H7 (cell line): ENCODE measurements at places on chromosomes 13 and 19.

DNA sequence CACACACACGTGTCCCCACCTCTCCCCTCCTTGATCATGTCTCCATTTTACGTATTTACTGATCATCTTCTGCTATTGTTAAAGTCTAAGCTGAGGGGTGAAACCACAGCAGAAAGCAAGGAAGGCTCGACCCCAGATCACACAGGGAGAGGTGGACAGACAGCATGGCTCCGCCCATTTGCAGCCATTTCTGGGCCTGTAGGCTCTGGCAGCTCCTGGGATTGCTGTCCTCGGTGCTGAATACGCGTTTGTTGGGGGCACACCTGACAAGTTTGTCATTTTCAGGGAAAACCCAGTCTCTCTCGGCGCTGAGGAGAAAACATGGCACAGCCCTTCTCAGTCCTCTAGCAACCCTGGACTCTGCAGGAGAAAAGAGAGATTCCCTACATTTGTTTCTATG is 8.0 kb downstream of the TMEM86B start:
- DNase-seq = peak; percentile 66

GRCh38 chr13:87669379-87669978 is 1.7 kb upstream of the SLITRK5 start:
- DNase-seq = peak; percentile 17

GRCh38 chr13:113166266-113166665 is 7.8 kb downstream of the PROZ start:
- DNase-seq = no peak

DNA sequence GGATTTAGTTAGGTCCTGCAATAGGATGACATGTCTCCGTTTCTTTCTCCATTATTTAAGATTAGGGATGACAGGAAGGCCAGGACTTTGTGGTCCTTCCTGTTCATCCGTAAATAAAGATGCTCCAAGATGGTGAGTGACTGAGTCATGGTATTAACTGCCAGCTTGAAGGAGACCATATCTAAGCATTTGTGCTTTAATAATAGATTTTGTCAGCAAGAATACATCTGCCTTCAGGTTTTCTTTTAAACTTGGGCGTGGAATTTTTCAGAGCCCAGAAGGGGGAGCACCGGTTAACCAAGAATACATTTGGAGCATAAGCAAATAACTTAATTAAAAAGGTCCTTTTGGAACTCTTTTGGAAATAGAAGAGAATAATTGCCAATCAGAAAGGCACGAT is 68.2 kb downstream of the ARHGAP35 start:
- DNase-seq = no peak

- DNase-seq = no peak
These were observed 4.9 kb downstream of the TSSK6 start for GRCh38 chr19:19510432-19510831.

DNA sequence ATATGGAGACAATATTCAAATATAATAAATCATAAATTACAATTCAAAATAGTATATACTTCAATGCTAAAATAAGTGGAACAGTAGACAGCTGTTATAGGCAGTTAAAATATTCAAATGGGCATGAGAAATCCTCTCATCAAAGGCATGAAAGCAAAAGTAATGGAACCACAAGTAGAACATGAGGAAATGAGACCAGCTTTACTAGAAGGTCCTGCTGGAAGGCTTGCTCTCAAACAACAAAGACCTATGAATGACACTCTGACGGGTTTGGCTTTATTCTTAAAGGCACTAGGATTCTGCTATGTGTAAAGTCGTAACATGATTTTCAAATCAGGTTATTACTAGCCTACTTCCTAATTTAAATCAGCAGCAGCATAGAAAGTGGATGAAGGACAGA is 148.1 kb downstream of the VWA8 start:
- DNase-seq = no peak

DNA sequence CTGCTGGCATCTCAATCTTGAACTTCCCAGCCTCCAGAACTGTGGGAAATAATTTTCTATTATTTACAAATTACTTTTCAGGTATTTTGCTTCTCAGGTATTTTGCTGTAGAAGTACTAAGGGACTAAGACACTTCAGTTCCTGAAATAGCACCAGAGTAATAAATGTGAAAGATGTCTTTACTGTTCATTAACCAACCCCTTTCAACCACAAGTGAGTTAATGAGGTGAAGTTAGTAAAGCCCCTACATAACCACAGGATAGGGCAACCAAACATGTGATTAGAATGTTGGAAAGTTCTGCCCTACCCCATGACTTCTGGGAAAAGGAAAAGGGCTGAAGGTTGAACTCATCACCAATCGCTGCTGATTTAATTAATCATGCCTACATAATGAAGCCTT is 2.7 kb upstream of the ZNF345 start:
- DNase-seq = no peak

DNA sequence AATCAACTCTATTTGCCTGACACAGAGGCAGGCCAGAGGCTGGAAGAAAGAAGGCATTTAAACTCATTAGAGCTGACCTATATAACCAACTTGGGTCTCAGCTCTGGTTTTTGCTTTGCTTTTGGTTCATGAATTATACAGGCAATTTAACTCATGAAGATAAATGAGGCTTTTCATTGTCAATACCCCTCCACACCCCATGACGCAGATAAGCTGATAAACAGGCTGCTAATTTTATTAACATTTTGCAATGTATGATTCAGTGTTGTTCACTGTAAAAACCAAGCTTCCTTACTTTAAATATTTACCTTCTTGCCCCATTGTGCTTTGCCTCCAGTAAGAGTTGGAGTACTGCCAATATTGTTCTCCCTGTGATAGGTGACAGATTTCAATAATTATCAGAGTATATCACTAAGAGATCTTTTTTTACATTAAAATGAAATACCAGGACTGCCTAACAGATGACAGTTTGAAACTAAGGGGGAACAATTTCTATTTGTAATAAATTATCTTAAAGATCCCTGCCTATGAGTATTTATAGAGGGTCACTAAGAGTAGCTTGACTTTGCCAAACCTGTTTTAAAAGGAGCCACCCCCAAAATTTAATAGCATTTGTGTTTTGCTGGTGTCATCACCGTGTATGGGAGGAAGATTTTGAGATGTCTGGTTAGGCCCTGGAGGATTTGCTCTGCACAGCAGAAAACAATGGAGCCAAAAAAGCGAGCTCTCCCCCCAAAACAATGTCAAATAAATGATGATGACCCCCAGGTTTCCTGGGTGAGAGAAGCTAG is 472.7 kb upstream of the NBEA start:
- DNase-seq = no peak

GRCh38 chr13:71368336-71368735 is 498.7 kb downstream of the DACH1 start:
- no peak for DNase-seq

- DNase-seq = peak; percentile 89
These were observed 54.7 kb upstream of the F7 start for GRCh38 chr13:113050734-113051431.

GRCh38 chr13:102003848-102004570 is 397.8 kb downstream of the FGF14 start:
- no peak for DNase-seq

DNA sequence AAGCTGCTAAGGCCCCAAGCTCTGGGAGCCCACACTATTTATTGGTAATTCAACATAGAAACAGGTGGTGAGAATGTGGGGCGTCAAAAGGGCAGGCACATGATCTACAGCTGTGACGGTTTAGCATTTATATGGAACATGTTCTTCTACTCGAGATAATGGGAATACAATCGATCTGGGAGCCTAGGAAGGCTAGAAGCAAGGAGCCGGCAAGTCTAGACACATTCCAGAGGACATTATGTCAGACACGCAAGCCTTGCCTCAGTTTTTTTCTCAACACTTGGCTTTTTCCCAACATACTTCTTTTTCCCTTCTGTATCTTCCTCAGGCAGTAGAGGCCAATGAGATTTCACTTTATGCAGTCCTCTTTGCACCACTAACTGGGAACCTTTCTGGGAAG is 315.7 kb upstream of the SLITRK5 start:
- DNase-seq = no peak

DNA sequence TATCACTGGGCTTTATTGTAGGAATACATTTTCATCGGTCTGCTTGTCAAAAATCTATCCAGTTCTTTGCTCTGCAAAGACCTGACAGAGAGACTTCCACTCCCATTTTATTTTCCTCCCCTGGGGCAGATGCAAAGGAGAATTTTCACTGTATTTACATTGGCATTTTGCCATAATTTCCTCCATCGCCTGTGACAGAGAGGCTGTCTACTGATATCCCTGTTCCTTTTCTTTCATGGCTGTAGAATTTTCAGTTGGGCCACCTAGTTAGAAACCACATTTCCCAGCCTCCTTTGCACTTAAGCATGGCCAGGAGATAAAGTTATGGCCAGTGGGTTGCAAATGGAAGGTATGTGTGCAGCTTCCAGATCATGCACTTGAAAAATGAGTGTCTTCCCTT is 89.3 kb downstream of the NUFIP1 start:
- no peak for DNase-seq

DNA sequence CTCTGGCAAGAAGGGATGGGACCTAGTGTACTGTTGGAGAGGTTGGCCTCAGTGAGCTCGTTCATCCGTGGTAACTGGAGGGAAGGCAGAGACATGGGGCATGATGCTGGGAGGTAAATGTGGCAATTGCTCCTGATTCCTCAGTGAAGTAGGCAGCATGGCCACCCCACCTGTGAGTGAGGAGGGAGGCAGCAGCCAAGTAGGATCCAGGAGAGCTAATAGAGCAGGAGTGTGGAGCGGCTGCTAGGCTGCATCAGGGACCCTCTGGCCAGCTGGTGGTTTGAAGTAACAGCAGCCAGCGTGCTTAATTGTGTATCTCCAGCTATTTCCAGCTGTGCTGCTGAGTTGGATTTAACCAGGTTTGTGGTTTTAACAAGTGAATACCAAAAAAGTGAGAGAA is 24.7 kb downstream of the TM9SF2 start:
- DNase-seq = no peak

- no peak for DNase-seq
These were observed 20.7 kb downstream of the NDFIP2 start for GRCh38 chr13:79501538-79502232.

- DNase-seq = no peak
These were observed 13.3 kb upstream of the LILRB1 start for GRCh38 chr19:54616821-54617560.

DNA sequence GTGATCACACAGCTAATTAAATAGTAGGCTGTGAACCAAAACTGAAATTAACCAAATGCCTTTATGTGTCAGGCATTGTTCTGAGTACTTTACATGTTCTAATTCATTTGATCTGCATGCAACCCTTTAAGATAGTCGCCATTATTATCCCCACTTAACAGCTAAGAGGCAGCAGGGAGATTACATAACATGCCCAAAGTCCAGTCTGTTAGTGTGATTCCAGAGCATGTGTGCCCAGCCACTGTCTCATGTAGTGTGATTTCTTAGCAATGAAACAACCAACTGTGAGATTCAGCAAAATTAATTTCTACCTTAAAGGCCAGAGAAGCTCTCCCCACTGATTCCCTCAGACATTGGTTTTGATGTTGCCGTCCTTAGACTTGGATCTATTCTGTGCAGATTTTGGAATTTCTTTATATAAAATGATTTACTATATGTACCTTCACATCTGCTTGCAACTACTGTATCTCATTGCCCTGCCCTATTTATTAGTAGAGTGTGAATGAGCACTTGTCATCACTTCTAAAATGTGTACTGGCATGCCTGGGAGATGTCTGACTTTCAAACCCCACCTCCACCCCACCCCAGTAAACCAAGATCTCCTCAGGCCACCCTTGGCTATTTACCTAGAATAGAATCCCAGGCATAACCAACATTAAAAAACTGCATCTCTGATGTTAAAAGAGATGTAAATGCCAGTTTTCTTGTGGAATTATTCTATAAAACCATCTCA is 41.2 kb downstream of the POLR1D start:
- DNase-seq = no peak

- DNase-seq = no peak
These were observed 362.9 kb upstream of the PCDH20 start for GRCh38 chr13:61778531-61778930.

GRCh38 chr13:20264271-20265018 is 32.3 kb upstream of the GJB6 start:
- no peak for DNase-seq

GRCh38 chr19:3458229-3459088 is 21.9 kb downstream of the SMIM24 start:
- peak; percentile 77 for DNase-seq

DNA sequence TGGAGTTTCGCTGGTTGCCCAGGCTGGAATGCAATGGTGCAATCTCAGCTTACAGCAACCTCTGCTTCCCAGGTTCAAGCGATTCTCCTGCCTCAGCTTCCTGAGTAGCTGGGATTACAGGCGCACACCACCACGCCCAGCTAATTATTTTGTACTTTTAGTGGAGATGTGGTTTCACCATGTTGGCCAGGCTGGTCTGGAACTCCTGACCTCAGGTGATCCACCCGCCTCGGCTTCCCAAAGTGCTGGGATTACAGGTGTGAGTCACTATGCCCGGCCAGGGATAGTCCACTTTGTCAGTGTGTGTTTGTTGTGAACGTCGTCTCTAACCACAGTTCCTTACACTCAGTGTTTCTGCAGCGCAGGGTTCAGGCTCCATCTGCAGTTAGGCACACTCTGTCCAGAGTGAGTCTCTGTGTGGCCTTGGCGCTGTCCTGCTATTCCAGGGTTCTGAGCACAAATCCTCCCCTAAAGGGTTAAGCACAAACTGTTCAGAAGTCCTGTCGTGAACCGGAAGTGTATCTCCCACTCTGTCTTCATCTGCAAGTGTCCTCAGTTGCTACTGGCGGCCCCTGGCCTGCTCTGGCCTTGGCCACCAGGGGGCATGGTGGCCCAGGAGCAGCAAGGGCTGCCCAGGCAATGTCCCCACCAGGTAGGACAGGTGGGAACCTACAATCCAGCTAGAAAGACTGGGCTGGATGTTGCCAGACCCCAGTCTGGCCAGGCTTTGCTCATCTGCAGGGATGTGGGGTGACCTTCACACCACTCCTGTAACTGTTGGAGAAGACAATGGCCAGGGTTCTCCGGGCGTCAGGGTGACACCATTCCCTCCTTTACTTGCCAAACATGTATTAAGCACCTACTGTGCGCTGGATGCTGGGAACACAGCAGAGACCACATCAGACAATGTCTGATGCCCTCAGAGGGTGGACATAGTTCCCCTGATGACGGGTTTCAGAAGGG is 38.8 kb upstream of the GATAD2A start:
- peak; percentile 94 for DNase-seq

- peak; percentile 84 for DNase-seq
These were observed 41.4 kb downstream of the DEDD2 start for GRCh38 chr19:42175952-42176648.
